ENCODE measurements at places on chromosomes 12 and 14.

DNA sequence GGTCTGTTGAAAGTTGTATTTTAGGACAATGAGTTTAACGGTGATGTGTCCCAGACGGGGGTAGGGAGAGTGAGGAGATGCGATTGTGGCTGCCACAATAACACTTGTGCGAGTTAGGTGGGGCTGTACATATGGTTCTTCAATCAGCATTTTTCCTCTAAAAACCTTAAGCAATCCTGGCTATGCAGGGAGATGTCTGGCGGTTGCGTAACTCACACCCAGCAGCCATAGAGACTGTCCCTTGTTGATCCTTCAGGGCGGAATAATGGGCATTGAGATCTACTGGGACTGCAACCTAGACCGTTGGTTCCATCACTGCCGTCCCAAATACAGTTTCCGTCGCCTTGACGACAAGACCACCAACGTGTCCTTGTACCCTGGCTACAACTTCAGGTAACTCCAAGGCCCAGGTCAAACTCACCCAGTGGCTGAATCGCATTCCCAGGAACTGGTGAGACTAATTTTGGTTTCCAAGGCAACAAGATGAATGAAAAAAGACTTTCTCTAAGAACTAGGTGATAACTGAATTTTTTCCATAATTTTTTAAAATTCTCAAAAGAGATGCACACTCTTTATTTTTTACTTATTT, 34.6 kb downstream of the P2RX7 start:
- no peak for DNase-seq

- no peak for DNase-seq
Observed at GRCh38 chr14:87805315-87805723, 187.7 kb downstream of the GALC start.

- no peak for DNase-seq
Observed at GRCh38 chr12:83856803-83857202, 1055.8 kb downstream of the SLC6A15 start.

- DNase-seq = no peak
Observed at GRCh38 chr14:69587389-69587788, 12.7 kb upstream of the CCDC177 start.

GRCh38 chr12:87051621-87052020, 795.4 kb upstream of the MGAT4C start:
- DNase-seq = no peak

DNA sequence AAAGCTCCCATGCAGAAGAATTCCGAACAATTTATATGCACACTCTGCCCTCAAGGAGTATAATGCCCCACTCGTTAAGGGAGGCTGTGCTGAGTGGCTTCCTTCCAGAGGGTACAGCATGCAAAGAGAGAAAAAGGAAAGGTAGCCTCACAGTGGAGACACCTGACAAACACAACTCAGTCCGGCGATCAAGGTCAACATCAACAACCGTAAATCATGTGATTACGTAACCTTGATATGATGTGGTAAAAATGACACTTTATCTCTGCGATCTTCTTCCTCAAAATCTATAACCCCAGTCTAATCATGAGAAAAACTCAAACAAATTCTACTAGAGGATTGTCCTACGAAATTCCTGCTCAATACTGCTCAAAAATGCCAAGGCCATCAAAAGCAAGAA, 400.5 kb upstream of the CCDC196 start:
- no peak for DNase-seq

- DNase-seq = no peak
Observed at GRCh38 chr12:88726806-88727720, 146.8 kb upstream of the KITLG start.

DNA sequence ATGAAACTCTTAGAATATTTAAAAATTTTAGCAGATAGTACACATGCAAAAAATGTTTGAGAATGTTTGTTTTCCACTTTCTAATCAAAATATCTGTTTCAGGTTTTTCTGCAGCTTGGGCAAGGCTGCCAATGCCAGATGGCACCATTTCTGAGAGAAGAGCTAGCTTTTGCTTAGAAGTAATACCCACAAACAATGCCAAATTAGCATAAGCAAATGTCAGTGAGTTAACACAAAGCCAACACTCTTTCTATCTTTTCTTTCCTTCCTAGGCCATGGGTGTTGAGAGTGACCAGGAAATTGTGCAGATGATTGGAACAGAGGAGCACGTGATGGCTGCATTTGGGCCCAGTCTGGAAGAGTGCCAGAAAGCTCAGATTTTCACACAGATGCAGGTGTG, 35.2 kb downstream of the POLR3B start:
- DNase-seq = no peak

DNA sequence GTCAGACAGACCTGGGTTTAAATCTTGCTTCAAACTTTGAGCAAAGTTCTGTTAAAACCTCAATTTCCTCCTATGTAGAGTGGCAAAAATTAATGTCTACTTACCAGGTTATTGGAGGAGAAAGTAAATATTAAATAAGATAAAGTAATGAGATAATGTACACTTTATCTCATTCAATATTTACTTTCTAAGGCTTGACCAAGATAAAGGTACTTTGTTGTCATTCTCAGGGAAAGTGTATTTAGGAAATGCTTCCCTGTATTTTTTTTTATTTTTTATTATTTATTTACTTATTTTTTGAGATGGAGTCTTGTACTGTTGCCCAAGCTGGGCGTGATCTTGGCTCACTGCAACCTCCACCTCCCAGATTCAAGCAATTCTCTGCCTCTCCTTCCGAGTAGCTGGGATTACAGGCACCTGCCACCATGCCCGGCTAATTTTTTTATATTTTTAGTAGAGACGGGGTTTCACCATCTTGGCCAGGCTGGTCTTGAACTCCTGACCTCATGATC, 4.7 kb downstream of the FAM161B start:
- no peak for DNase-seq

GRCh38 chr14:68390741-68391140, 402.1 kb downstream of the ZFP36L1 start:
- no peak for DNase-seq

DNA sequence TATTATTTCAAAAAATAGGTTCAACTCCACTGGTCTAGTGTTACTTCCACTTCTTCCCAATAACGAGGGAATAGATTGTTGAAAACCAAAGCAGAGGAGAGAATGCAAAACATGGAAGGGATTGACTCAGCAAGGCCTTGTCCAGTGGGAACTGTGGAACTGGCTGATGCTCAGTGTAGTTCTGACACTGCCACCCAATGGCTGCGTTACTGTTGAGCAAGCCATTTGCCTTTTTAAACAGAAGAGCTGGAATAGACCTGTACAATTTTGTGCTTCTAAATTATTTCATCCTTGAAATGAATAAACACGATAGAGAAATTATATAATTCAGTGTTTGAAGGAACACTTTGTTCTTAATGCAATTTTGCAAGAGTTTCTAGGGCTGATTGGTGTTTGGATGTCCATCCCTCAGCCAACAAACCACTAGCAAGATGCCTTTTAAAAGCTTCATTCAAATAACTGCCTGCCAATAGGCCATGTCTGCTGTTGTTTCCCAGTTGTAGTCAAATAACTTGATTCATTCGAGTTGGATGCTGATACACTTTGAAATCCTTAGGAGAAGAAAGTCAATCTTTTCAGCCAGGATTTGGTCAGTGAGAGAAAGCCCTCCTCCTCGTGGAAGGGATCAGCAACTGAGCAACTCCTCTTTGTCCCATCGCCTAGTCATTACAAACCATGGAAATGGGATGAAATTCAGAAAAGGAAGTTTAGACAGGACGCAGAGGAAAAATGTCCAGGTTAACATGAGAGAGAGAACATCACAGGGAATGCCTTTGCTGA, 7.3 kb upstream of the MGP start:
- no peak for DNase-seq

DNA sequence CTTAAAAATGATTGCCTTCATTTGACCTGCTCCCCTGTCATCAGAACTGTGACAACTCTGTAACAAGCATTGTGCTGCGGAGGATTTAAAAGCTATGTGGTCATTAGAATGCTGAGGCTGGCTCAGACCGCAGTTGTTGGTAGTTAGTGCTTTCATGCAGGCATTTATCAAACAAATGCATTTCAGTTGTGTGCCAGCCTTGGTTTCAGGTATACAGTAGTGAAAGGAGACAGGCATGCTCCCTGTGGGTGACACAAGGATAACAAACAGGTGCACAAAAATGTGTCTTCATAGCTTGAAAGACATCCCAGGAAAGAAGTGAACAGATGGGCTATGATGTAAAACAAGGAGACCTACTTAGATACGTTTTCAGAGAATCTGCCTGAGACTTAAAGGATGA, 60.6 kb downstream of the MARK3 start:
- DNase-seq = no peak

DNA sequence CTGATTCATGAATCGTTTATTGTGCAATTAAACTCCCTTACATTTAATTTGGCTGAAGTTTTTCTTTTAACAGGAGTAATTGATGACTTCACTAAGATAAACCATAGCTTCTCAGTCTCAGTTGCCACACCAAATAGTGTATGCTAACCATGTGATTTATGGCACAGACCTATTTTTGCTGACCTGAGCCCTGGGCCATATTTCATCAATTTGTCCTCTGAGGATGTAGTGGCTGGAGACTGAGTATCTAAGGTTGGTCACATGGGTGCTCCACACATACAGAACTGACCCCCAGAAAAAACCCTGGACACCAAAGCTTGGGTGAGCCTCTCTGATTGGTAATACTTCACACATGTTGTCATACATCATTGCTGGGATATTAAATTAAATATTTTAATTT, 255.1 kb downstream of the NEDD1 start:
- no peak for DNase-seq

DNA sequence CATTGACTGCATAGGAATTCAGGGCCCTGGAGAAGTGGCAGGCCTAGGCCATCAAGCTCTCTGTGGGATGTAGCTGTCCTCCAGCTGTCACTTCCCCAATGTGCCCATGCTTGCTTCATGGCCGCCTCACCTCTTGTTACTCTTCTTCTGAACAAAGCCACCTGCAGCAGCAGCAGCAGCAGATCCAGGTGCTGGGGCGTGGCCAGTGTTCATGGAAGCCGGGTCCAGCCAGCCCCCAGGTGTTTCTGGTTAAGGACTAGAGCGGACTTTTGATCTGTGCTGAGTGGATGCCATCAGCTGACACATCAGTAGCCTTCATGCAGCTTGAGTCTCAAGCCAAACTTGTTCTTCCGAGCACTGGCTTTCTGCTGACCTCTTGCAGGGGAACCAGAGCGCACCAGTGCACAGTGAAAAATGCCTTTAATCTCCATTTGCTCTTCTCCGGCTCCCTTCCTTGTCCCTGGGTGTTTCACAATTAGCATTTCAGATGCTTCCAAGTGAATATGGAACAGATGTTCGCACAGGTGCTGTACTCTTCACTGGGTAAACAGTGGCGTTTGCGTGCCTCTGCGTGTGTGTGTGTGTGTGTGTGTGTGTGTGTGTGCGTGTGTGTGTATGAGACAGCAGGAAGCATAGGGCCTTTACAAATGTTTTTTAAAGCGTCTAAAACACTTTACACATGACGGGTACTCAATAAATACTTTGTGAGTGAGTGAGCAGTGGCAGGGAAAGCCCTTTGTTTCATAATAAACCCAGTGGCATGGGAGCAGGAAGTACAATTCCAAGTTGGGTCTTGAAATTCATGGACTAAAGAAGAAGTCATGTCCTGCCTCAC, 20.1 kb downstream of the TPCN1 start:
- DNase-seq = no peak

- DNase-seq = no peak
Observed at GRCh38 chr14:97788364-97788763, 991.2 kb downstream of the VRK1 start.

DNA sequence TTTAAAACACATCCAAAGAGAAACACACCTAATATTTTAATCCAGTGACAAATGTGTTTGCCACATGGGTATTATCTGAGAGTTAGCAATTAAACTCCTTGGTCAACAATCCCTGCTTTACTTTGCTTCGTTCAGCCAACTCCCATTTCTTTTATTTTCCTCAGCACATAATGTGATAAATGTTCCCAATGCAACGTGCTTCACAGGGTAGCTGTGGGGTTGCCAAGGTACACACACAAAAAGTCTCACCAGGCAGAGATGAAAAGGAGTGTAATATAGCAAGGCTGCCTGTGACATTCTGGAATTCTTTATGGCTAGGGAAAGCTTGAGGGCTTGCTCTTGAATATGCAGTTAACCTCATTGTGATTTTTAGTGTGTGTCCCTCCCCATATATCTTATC, 208.0 kb upstream of the DIO2 start:
- DNase-seq = no peak

DNA sequence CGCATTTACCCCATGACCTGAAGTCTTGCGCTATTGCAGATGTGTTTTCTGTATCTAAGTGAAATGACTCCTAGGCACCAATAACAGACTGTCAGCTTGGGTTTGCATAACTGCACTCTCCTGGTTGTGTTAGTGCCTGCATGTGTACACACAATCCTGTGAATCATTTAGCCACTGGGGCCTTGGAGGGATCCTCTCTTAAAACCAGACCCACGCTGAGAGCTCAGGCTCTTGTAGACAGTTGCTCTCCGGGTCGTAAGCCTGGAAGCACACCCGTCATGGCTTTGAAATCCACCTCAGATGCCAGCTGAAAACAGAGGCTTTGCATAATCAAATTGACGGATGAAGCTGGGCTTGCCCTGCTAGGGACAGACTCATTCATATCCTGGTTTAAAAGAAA, 79.2 kb upstream of the RBM19 start:
- no peak for DNase-seq

DNA sequence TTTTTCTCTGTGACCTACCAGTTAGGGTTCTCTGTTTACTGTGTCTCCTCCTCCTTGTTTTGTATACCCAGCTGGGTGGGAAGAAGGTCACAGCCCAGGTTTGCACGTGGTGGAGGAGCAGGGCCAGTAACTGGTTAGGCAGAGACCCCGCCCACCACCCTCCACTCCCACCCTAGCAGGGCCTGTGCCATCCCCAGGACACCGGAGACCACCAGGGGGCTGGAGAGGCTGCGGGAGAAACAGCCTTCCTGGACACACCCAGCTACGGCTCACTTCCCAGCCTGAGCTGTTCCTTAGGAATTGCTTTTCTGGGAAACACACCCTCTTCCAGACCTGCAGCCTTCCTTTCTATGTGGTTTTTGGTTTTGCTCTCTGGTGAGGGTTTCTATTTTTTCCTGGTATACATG, 21.1 kb downstream of the BDKRB2 start:
- DNase-seq = no peak

GRCh38 chr14:85542623-85543022, 12.7 kb downstream of the FLRT2 start:
- no peak for DNase-seq
